ENCODE measurements at places on chromosomes 2 and 18. TPM values are rescaled to one million over a fixed set of nuclear protein-coding genes. Genes with fewer than 3 reads are reported as not detected.

- no peak for DNase-seq
Observed at GRCh38 chr2:30716123-30716900, 90.9 kb downstream of the CAPN13 start.

DNA sequence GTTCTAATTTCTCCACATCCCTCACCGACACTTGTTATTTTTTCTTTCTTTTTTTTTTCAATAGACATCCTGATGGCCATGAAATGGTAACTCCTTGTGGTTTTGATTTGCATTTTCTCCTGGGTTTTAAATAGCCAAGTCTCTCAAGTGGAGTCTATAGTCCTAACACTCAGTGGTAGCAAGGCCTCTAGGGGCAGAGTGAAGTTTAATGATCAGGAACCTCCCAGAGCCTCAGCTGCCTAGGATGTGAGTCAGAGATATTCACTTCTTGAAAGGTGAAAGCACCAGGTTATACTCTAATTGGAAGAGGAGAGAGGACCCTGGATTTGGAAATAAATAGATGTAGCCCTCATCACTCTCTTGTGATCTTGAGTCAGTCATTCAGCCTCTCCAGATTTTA is 62.7 kb upstream of the CAPN13 start:
- DNase-seq, result no peak

DNA sequence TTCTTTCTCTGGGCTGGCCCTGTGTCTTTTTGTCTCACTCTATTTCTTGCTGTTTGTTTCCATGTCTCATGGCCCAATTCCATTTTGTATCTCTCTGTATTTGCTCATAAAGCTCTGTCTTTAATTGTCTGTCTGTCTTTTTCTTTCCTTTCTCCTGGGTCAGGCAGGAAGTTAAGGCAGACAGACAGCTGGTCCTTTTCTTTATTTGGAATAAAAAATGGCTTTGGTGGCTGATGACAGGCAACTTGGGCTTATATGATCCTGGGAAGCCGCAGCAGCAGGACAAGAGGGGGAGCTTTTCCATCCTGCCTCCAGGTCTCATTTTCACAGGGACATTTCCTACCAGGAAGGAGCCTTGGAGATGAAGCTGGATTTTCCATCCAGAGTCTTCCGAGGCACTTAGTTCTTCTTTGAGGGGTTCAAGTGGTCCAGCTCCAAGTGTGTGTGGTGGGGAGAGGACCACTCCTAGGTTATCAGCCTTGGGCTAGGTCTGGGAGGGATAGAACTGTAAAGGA is 138.7 kb downstream of the TDRD15 start:
- no peak for DNase-seq

- peak; percentile 94 for DNase-seq
Observed at GRCh38 chr2:66434679-66435548, at the start of gene MEIS1. MEIS1 (plus strand) TSS chr2:66435125; CDS start chr2:66435857, 732 bp downstream.

DNA sequence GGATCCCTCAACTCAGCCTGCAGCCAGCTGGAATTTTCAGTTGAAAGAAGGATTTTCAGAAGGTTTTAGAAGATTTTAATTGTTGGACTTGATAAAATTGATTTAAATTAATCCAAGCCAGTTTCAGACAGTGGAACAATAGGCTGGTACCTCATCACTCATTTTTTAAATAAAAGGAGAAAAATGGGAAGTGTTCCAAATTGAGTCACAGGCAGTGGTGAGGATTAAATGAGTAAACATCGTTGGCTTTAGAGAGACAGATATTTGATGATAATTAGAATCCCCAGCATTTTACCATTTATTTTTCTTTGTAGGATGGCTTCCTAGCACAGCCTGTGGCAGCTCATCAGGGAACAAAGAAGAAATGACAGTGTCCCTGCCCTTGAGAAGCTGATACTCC is 7.4 kb downstream of the CXCR4 start:
- no peak for DNase-seq

GRCh38 chr2:202508686-202509085 is 126.1 kb upstream of the FAM117B start:
- DNase-seq, result no peak

DNA sequence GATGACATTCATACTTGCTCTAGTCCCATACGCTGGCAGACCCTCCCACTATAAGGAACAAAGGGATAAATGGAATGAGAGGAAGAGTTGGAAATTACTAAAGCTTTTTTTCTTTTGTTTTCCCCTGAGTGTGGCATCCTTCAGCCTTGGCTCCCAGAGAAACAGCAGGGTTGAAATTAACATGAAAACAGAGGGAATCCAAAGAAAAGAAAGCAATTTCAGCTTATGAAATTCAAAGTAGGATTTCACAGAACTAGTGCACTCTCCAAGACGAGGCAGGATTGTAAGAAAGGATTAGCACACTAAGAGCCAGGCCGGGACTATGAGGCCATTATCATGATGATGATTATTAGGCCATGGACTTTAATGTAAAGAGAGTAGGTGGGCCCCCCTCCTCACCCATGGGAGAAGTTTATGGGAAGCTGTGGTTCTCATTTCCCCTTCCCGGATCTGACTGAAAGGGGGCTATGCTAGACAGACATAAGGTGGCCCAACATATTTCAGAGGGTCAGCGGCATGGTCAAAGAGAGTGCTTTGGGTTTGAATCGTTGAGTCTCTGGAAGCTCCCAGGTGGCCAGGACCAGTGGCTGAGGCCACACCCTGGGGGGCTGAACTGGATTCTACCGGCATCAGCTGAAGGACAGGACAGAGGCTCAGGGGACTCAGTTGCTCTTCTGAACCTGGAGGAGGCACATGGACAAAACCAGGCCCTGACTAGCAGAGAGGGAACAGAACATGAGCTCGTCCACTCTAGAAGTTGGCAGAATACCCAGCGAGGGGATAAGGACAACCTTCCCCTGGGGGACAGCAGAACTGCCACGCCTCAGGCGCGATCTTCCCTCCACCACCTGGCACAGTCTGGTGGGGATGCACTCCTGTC is 100.1 kb upstream of the ARL4C start:
- no peak for DNase-seq

DNA sequence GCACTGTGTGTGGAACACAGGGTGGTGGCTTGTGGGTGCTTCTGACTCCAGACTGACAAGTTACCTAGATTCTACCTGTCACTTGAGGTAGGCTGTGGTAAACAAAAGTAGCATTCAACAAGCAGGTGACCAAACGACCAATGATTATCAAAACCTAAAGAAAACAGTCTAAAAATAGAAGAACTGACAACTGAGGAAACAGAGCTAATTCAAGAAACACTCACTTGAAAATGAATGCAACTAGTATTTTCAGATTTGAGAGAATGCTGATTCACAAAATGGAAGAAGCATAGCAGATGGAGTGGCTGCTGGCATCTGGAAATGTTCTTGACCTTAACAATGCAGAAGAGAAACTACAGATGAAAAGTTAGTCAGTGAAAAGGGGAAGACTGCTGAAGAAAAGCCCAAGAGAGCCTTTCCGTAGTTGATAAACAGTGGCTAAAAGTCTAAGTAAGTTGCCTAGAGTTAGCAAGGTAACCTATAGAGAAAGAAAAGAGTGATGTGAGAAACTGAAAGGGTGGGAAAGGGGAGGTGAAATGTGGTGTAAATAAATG is 170.4 kb downstream of the NCK2 start:
- no peak for DNase-seq

DNA sequence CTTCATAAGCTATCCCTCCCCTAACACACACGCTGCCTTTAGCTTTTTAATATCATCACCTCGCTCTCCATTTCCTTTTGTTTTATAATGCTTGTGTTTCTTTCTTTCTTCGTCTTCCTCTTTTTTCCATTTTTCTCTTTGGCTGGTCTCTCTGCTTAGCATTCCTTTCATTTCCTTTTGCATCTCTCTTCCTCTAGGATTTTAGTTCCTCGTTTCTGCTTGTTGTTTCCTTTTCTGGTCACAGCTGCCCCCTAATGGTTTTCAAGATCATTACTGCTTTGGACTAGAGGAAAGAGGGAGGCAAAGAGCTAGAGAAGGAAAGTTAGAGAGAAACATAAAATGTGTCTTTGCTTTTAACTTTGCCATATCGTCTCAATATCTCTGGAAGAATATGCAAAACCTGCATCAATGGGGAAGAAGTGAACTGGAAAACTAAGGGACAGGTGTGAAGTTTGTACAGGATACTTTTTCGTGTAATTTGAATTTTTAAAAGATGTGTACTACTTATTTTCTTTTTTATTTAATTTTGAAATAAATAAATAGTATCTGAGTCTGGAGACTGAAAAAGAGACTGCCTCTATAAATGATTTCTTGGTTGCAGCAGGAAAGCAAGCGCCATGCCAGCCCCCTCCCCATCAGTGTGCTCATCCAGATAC is 6.3 kb upstream of the NRP2 start:
- DNase-seq, result no peak

GRCh38 chr18:46899274-46899948 is 17.9 kb downstream of the PIAS2 start:
- no peak for DNase-seq

- peak; percentile 73 for DNase-seq
Observed at GRCh38 chr18:12236934-12237832, 17.0 kb upstream of the CIDEA start.

The PSMA8 gene
- not detected for polyA plus RNA-seq

The OSBPL1A gene
- polyA plus RNA-seq, result 13.7 TPM

The ANKRD30B gene
- not detected for polyA plus RNA-seq

The DCDC2C gene
- not detected for polyA plus RNA-seq

The EEF1B2 gene
- 1,772 TPM for polyA plus RNA-seq

The IL37 gene
- not detected for polyA plus RNA-seq

All from psoas muscle (tissue), 8 donors.